Activated T-helper 1 cell treated with anti-CD3 and anti-CD28 coated beads, Interleukin-12 subunit alpha, Interleukin-12 subunit beta, Interleukin-2, Interleukin-4 antibody, amounts not matched to agents 30 ng/mL and 10 ng/mL and 1 ng/mL, durations not matched to agents 14 hours and 24 hours and 36 hours (primary cell): ENCODE measurements at places on chromosomes 4 and X. TPM values are rescaled to one million over a fixed set of nuclear protein-coding genes. Genes with fewer than 3 reads are reported as not detected.

DNA sequence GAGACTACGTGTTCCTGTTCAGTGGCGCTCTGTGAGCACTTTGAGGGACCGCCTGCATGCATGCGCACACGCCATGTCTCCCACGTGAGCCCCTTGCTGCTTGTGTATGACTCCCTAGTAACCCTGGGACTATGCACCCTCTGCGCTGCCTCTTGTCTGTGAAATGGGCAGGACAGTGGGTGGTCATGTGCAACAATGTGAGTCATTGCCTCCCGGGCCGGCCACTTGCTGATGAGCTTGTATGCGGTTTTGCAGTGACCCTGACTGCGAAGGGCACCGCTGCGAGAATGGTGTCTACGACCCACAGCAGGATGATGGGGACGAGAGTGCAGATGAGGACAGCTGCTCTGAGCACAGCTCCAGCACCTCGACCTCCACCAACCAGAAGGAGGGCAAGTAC is 61.4 kb downstream of the TNIP2 start:
- no peak for DNase-seq
- no peak overlapping the region for H3K4me3 ChIP-seq
- no peak overlapping the region for H3K27ac ChIP-seq
- H3K36me3 ChIP-seq = peaks cover 52% of the 10 kb centered on the region

- H3K27ac ChIP-seq = peak within 1 kb of the TSS; percentile 98
- DNase-seq = peak; percentile 86
- H3K4me1 ChIP-seq = peaks cover 48% of the 10 kb centered on the region
- H3K27me3 ChIP-seq = peaks cover 3% of the 10 kb centered on the region
Measured at GRCh38 chr4:102344954-102345794, at the start of gene SLC39A8. SLC39A8 (minus strand) TSS chr4:102345482; CDS start chr4:102344662, 820 bp downstream.

DNA sequence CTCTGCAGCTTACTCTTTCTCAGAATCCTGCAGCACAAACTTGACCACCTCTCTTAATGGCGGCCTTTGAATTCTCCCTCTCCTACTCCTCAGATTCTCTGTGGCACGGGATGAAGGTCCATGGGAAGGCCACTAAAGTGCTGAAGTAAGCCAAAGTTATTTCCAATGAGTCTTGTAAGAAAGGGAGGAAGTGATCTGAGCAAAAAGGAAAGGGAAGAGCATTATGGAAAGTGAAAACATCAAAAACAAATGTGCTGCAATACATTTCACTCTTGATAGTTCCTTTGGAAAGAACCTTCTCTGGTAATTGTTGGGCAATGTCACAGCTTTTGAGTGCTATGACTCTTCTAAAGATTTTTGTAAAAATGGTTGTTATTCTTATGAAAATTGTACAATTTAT is 54.3 kb upstream of the CAMK2D start:
- H3K27me3 ChIP-seq = no peaks in the 10 kb centered on the region
- no peak for DNase-seq
- H3K4me1 ChIP-seq = peaks cover 4% of the 10 kb centered on the region
- H3K27ac ChIP-seq = no peak overlapping the region
- no peak overlapping the region for H3K4me3 ChIP-seq
- H3K36me3 ChIP-seq = no peaks in the 10 kb centered on the region

GRCh38 chrX:139762400-139763183 is 54.6 kb upstream of the MCF2 start:
- H3K4me1 ChIP-seq = no peaks in the 10 kb centered on the region
- H3K36me3 ChIP-seq = peaks cover 3% of the 10 kb centered on the region
- no peak overlapping the region for H3K27ac ChIP-seq
- DNase-seq = no peak

DNA sequence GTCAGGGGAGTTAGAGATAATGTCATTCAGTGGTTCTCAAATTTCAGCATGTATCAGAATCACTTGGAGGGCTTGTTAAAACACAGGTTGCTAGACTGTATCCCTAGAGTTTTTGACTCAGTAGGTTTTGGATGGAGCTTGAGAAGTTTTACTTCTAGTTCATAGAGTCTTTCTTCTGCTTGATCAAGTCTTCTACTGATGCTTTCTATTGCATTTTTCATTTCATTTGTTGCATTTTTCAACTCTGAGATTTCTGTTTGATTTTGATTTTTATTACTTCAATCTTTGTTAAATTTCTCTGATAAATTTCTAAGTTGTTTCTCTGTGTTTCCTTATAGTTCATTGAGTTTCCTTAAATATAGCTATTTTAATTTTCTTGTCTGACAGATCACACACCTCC is 361.4 kb downstream of the RAPGEF2 start:
- no peak overlapping the region for H3K27ac ChIP-seq
- H3K36me3 ChIP-seq = no peaks in the 10 kb centered on the region
- no peak overlapping the region for H3K4me3 ChIP-seq
- H3K27me3 ChIP-seq = no peaks in the 10 kb centered on the region
- no peak for DNase-seq

- peaks cover 42% of the 10 kb centered on the region for H3K27me3 ChIP-seq
- DNase-seq = no peak
- H3K4me3 ChIP-seq = peak overlapping the region; percentile 22
- peak overlapping the region; percentile 40 for H3K27ac ChIP-seq
Measured at GRCh38 chr4:38334791-38335190, 329.2 kb upstream of the KLF3 start.

DNA sequence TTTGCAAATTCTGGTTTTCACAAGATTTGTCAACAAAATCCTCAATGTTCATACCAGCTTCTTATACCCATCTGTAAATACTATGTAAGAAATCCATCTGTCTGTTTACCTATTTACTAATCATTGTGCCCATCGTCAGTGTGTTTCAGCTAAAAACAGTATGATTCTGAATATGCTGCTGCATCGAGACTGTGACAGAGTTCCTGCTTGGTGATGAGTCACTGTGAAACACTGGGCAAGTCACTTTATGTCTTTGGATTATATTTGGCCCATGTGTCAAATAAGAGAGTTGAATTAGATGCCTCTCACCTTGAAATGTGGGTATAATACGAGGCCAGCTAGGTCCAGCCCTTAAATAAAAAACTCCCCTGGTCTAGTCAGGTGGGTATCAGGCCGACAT is 79.3 kb downstream of the CBLL2 start:
- H3K4me1 ChIP-seq = no peaks in the 10 kb centered on the region
- H3K4me3 ChIP-seq = no peak overlapping the region
- DNase-seq = no peak
- no peaks in the 10 kb centered on the region for H3K36me3 ChIP-seq
- H3K27ac ChIP-seq = no peak overlapping the region

ABCG2 gene
- total RNA-seq = 0.34 TPM in 2 replicates

AREG gene
- total RNA-seq = 1.5 and 2.4 TPM in 2 replicates

GRCh38 chr4:27595571-27596360 is 735.1 kb downstream of the STIM2 start:
- DNase-seq = no peak
- no peaks in the 10 kb centered on the region for H3K36me3 ChIP-seq
- H3K4me3 ChIP-seq = no peak overlapping the region

- no peak overlapping the region for H3K4me3 ChIP-seq
- H3K36me3 ChIP-seq = no peaks in the 10 kb centered on the region
- H3K4me1 ChIP-seq = no peaks in the 10 kb centered on the region
- H3K27me3 ChIP-seq = no peaks in the 10 kb centered on the region
- DNase-seq = no peak
- no peak overlapping the region for H3K27ac ChIP-seq
Measured at GRCh38 chr4:96293806-96294205, 453.9 kb downstream of the PDHA2 start.

GRCh38 chr4:180564448-180564847 is 1678.8 kb upstream of the TENM3 start:
- no peak overlapping the region for H3K4me3 ChIP-seq
- DNase-seq = no peak
- no peaks in the 10 kb centered on the region for H3K27me3 ChIP-seq
- no peaks in the 10 kb centered on the region for H3K36me3 ChIP-seq
- no peaks in the 10 kb centered on the region for H3K4me1 ChIP-seq
- H3K27ac ChIP-seq = no peak overlapping the region

SCRG1 gene
- not detected in 2 replicates for total RNA-seq

IL1RAPL1 gene
- not detected in 2 replicates for total RNA-seq

GRCh38 chr4:36256398-36256891 is 12.1 kb upstream of the ARAP2 start:
- H3K36me3 ChIP-seq = peaks cover 6% of the 10 kb centered on the region
- H3K27ac ChIP-seq = peak overlapping the region; percentile 82
- H3K4me1 ChIP-seq = peaks cover 46% of the 10 kb centered on the region
- no peak for DNase-seq
- H3K4me3 ChIP-seq = peak overlapping the region; percentile 69

- peak overlapping the region; percentile 92 for H3K27ac ChIP-seq
- peaks cover 2% of the 10 kb centered on the region for H3K27me3 ChIP-seq
- peaks cover 39% of the 10 kb centered on the region for H3K36me3 ChIP-seq
- no peak for DNase-seq
Measured at GRCh38 chr4:118279920-118280432, 72.8 kb downstream of the PRSS12 start.

DNA sequence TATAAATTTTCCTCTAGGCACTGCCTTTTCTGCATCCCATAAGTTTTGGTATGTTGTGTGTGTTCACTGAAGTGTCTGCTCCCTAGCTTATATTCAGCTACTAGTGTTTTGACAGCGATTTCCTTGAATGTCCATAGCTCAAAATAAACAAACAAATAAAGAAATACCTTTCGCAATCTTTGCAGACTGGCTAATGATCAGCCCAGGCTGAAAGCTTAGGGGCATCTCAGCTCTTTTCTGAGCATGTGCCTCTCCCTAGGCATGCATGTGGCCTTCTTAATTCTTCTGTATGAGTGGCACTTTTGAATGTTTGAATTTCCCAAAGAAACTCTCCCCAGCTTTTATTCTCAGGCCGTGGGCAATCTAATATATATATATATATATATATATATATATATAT is 44.6 kb upstream of the SHROOM4 start:
- no peaks in the 10 kb centered on the region for H3K36me3 ChIP-seq
- H3K27me3 ChIP-seq = no peaks in the 10 kb centered on the region
- no peak overlapping the region for H3K4me3 ChIP-seq
- no peaks in the 10 kb centered on the region for H3K4me1 ChIP-seq

CSAG3 gene
- 0.73 and 0.78 TPM in 2 replicates for total RNA-seq
